Activated gamma-delta T cell treated with Interleukin-2 at 50 U/mL for 16 hours (primary cell): ENCODE measurements at places on chromosomes 3 and 15.

DNA sequence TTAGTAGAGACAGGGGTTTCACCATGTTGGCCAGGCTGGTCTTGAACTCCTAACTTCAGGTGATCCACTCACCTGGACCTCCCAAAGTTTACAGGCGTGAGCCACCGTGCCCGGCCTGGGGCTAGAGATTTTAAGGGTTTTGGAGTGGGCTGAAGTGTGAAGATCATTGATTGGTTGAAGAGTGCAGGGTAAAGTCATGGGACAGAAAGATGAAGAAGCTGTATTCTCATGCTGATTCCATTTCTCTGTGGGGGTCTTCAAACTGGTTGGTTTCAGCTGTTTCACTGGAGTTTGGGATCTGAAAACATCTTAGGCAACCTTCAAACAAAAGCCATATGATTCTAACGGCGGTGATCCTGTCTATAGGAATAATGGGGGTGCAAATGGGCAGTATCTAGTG lies 52.1 kb downstream of the GATM start:
- no peak for DNase-seq

DNA sequence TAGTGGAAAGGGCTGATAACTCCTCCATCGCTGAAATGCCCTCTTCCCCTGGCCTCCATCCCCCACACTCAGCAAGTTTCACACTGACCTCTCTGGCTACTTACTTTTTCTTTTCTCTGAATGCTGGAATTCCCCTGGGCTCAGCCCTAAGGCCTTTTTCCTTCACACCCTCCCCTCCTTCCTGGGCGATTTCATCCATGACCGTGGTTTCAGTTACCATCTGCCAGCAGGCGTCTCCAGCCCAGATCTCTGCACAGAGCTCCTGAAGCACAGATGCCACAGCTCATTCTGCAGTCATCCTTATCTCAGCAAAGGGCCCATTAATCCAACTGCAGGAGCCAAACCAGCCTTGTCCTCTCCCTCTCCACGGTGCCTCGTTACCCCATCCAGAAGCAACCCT lies 114.0 kb downstream of the RFTN1 start:
- no peak for DNase-seq

GRCh38 chr3:136296960-136297359 lies 46.8 kb downstream of the PCCB start:
- DNase-seq: no peak

- no peak for DNase-seq
Observed at GRCh38 chr3:156142702-156143101, 22.3 kb downstream of the KCNAB1 start.

DNA sequence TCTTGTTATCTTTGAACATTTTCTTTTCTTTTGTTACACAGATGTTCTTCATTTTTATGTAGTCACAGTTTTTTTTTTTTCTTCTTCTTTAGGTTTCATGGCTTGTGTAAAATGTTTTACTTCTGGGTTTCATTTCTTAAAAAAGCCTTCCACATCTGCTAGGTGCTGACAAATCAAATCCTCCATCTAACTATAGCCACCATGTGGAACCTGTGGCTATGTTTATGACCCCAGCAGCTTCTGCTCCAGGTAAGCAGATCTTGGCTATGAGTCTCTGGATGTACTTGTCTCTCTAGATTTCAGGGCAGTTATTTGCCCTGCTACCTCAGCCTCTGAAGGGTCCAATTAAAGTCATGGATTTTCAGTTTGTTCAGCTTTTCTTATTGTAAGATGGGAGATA lies 44.5 kb downstream of the OXSM start:
- no peak for DNase-seq

DNA sequence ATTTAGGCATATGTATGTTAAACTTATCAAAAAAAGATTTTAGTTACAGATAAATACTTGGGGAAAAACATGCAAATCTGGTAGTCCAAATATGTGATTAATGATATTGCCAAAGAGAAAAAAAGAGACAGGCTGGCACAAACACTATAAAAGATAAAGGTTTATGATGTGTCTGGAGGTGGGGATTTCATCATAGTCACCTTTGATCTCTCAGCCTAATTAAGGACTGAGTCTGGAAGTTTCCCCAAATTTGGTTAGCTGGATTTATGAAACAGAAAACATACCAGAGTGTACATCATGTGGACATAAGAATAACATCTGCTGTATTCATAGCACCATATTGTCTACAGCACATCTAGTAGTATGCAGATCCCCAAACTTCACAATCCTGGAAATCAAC lies 157.0 kb downstream of the FGF12 start:
- no peak for DNase-seq

DNA sequence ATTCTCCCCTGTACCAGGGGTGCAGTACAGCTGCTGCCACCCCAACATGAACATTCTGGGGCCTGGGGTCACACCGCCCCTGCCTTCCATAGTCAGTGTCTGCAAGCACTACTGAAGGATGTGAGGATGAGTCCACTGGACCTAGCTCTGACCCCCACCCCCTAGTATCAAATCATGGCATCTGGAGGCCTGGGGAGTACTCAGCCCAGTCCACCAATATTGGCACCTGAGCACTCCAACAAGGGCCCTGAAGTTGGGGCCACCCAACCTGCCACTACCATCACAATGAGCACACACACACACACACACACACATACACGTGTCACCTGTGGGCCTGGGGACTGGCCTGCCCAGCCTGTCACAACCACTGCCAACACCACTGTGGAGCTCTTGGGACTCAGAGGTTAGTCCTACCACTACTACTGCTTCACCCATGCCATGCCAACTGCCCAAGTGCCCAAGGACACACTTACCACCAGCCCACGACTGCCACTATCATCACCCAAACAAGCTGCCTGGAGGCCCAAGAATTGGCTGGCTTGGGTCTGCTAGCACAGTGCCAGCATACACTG lies 253.9 kb downstream of the MCTP2 start:
- no peak for DNase-seq

DNA sequence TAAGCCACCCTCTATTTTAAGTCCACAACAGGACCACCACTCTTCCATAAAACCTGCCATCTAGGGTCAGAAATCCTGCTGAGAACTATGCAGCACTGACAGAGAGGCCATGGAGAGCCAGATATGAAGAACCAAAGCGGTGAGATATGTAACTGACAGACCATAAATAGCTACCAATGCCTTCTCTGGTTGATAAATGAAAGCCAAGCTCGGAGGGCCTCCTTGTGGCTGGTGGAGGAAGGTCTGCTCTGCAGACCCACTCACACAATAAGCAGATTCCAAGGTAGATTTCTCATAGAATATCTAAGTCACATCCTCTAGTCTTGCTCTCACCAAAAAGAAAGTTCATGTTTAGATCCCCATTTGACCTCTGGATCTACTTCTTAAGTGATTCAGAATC lies 38.9 kb downstream of the RYK start:
- no peak for DNase-seq

GRCh38 chr15:101397521-101398003 lies 91.9 kb downstream of the PCSK6 start:
- DNase-seq: no peak

DNA sequence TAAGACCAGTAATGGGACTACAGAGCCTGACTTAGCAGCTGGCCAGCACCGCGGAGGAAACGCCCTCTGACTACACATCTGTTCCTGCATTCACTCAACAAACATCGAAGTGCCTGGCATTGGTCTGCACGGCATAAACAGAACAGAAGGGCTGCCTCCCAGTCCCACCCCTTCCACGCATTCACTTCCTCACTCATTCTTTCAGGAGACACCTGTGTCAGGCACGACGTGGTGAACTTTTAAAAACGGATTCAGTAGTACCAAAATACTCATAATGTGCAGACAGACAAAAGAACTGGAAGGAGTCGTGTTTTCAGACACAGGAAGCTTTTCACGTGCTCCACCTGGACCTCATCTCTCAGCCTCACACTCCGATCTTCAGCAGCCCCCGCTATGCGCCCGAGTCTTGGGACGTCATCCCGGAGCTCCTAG lies 123.3 kb downstream of the XXYLT1 start:
- DNase-seq: no peak

DNA sequence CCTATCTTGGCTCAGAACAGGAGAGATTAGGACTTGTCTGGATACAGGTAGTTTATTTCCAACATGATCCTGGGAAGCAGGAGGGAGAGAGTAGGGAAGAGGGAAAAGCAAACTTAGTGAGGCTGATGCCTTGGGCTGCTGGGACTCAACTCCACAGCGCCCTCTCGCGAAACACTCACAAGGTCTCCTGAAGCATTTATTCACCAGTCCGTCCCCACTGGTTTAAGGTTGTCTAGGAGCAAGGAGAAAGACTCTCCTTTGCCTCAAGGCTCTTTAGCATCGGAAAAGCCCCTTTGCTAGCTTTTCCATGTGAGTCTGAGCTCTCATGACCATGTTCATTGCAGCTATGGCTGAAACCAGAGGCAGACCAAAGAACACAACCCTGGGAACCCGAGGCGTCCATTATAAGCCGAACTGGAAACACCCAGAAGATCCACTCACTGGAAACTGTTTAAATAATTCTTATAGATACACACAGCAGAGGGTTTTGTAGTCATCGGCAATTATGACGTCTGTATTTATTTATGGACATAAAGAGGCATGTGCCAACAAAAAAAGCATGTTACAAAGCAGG lies 244.5 kb downstream of the CD47 start:
- DNase-seq: peak; percentile 8

- peak; percentile 76 for DNase-seq
Observed at GRCh38 chr3:51682079-51682478, 11.0 kb downstream of the TEX264 start.

DNA sequence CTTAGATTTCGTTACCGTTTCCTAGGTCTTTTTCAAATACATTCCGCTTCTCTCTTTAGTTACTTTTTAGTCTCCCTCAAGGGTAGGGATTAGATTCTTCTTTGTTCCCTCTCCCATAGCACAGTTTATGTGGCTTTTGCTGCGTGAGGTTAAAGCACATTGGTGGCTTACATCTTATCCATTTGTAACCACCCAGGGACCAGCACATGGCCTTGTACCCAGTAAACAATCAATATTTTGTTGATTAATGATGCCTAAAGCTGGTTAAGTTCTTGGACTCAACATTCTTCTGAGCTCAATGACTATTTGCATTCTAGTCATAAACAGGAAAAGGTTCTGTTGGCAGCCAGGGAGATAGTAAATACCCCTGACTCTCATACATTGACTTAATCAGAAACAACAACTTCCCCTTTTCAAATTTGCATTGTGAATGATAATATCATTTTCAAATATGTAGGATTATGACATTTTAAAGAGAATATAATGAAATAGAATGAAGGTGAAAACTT lies 60.2 kb downstream of the CACNA1D start:
- DNase-seq: no peak

- no peak for DNase-seq
Observed at GRCh38 chr3:178397202-178397601, 139.0 kb upstream of the KCNMB2 start.

DNA sequence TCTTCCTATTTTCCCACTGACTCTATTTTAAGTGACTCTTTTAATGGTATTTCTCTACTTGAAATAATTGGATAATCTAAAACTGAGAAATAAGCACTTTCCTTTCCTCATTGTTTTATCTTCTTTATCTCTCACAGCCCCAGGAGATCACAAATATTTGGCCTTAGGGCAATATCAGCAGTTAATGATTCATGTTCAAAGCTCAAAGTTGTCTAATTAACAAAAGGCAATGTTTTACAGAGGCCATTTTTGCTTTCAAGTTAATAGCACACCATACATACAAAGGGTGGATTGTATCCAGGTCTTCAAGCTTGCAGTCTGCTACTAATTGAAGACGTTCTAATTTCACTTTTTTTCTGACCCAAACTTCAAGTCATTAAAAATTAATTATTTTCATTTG lies 120.1 kb downstream of the LRRN1 start:
- DNase-seq: no peak

DNA sequence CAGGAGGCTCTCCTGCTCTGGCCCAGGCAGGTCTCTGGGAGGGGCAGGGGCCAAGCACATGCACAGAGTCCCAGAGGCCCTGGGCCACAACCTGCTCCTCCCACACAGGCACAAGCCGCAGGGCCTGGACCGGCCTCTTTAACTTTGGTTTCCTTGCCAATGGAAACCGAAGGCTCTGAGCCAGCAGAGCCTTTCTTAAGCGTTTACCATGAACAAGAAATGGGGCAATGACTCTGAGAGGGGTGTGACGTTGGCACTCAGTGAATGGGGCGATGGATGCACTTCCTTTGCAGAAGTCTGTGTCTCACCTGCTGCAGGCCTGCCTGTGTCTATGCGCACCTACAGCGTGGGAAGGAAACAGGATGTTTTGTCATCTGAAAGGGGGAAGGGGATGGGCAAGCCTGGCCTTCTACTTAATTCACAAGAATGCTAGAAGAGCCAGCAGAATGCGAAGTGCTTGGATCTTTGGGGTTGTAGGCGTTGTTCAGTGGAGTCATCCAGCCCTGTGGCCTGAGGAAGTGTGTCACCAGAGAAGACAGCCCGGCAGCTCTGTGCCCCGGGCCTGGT lies 41.8 kb downstream of the IFT122 start:
- DNase-seq: no peak

GRCh38 chr15:99997112-99997651 lies 263.9 kb upstream of the LYSMD4 start:
- DNase-seq: no peak

- no peak for DNase-seq
Observed at GRCh38 chr3:111669926-111670630, 74.9 kb upstream of the ZBED2 start.

DNA sequence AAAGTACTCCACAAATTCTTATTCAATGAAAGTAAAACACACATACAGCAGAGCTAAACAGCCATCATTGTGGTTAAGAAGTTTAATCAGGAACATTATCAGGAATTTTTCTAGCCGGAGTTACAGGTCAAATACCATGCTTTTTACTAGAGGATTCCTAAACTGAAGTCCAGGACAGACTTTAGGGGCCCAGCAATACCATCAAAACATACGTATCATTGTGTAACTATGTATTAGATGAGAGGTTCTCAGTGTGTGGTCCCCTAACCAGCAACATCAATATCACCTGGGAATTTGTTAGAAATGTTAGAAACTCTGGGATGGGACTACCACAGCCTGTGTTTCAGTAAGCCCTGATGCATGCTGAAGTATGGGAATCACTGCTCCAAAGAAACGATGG lies 404.2 kb upstream of the IL12A start:
- no peak for DNase-seq

DNA sequence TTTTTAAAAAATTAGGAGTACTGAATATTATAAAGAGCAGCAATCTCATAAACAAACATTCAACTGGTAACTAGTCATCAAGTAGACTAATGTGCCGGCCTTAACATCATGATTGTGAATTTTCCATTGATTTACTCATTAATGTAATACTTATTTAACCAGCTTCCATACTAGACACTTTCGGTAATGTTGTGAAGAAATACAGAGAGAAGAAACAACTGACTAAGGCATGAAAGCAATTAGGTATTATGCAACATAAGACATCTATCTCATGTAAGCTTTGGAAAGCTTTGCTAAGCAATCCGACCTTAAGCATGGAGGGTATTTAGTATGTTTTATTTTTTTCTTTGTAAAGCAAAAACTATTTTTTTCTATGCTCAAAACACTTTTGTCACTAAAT lies 108.0 kb downstream of the IL1RAP start:
- DNase-seq: no peak

DNA sequence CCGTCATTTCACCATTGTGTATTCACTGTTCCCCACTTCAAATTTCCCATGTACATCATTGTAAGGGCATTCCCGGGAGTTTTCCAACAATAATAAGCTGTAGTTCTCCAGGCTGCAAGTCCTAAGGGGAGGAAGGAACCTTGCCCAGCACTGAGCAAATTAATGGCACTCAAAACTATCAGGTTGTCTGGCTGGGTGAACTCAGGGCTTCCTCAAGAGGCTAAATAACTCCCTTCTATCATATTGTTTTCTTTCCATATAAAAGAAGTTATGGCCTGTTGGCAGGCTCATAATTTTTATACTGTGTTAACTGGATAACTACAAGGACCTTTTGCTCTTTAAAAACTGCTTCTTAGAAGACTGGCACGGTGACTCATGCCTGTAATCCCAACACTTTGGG lies 71.4 kb downstream of the SEMA6D start:
- no peak for DNase-seq
